BJ (cell line): ENCODE measurements at places on chromosomes 1 and 21.

GRCh38 chr1:53807916-53808315, 30.2 kb downstream of the NDC1 start:
- DNase-seq = peak; percentile 69

- peak; percentile 31 for DNase-seq
Observed at GRCh38 chr21:39788383-39788782, 43.4 kb downstream of the IGSF5 start.

- no peak for DNase-seq
Observed at GRCh38 chr1:31652891-31653499, 8.3 kb upstream of the PEF1 start.

DNA sequence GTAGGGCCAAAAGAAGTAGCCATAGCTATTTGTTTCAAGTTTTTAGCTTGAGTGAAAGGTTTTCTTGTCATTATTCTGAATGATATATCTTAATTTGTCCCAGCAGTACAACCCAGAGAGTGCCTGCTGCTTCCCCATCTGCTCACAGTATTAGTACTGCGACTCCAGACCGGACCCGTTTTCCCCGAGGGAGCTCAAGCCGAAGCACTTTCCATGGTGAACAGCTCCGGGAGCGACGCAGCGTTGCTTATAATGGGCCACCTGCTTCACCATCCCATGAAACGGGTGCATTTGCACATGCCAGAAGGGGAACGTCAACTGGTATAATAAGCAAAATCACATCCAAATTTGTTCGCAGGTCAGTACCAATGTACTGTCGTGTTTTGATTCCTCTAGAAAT, 37.2 kb upstream of the C1orf115 start:
- no peak for DNase-seq

- peak; percentile 11 for DNase-seq
Observed at GRCh38 chr1:17016317-17016661, 4.6 kb upstream of the ATP13A2 start.

- no peak for DNase-seq
Observed at GRCh38 chr1:64664299-64664698, 80.6 kb upstream of the RAVER2 start.

GRCh38 chr1:153251562-153251961, 7.9 kb upstream of the LORICRIN start:
- no peak for DNase-seq

DNA sequence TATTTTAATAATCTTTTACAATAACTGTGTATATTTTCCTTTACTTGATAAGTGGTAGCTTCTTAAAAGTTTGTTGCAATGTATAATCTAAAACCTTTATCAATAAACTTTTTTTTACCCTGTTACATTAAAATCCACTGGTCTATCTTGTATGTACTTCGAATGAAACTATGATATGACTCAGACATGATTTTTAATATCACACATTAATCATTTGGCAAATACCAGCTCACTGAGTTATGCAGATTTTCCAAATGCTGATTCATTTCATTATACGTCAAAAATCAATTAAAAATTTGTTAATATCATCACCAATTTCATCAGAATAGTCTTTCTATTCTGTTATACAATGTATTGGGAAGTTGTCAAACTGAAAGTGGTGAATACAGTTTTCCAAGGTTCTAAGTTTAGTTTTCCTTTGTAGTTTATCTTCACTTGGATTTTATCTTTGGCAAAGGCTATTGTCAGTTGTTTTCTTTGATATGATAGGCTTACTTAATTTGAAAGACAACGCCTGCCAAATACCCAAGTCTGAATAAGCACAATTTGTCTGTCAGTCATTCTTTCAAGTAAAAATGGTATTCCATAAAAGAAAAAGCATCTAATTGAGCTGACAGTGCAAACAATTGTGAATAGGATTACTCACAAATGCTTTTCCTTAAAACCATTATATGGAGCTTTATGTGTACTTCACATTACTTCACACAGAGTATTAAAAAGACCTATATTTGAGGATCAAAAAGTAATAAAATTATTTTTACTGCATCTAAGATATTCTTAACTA, 127.0 kb downstream of the NME7 start:
- no peak for DNase-seq

DNA sequence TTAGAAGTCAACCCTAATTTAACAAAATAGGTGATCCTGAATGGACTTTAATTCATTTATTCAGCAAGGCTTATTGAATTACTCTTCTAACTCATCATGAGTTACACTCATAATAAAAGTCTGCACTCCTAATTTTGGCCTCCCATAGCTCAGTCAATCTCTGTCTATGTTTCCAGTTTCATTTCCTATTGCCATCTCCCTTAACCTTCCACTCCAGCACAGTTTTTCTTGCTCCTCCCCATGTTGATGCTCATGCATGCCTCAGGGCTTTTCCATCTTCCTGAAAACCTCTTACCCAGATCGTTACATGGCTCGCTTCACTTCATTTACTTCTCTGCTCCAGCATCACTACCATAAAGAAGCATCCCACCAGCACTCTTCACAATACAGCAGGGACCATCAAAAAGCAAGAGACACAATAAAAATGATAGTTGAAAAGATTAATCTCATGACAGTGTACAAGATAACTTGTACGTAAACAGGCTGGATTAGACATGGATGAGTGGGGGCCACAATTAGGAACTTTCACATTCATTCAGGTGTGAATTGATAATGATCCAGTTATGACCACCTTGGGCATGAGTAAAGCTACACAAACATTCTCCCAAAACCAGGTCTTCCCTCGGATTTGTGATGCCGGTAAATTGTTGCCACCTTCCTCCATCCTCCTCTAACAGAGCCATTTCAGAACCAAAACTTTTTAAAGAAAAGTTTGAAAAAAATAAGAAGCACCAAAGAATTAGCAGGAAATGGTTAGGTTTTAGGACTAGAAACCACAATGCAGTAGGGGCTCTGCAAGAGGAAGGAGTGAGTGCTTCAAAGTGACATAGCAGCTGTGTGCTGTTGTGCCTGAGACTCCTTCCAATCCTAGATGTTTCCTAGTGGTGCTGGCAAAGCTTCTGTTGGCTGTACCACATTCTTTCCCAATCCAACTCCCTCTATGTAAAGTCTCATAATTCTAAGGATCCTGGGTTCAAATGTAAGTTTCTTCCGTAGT, 89.8 kb downstream of the OLFML2B start:
- no peak for DNase-seq

- DNase-seq = no peak
Observed at GRCh38 chr1:51568231-51568935, 48.5 kb upstream of the OSBPL9 start.

DNA sequence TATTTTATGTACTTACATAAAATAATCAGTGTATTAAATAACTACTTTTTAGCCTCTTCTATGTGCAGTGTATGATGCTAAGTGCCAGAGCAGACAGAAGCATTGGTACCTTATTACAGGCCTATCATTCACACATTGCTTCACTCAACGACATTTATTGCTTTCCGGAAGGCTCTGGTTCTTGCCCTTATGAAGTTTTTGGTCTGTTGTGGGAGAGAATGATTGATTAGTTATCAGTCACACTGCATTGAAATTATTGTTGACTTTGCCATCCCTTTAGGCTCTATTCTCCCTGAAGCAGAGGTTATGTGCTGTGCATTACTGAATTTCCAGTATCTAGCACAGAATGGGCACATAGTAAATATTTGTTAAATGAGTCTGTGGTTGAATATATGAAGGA, 178.0 kb downstream of the HHAT start:
- DNase-seq = no peak

GRCh38 chr1:208240662-208241355, 3.4 kb downstream of the PLXNA2 start:
- DNase-seq = no peak

DNA sequence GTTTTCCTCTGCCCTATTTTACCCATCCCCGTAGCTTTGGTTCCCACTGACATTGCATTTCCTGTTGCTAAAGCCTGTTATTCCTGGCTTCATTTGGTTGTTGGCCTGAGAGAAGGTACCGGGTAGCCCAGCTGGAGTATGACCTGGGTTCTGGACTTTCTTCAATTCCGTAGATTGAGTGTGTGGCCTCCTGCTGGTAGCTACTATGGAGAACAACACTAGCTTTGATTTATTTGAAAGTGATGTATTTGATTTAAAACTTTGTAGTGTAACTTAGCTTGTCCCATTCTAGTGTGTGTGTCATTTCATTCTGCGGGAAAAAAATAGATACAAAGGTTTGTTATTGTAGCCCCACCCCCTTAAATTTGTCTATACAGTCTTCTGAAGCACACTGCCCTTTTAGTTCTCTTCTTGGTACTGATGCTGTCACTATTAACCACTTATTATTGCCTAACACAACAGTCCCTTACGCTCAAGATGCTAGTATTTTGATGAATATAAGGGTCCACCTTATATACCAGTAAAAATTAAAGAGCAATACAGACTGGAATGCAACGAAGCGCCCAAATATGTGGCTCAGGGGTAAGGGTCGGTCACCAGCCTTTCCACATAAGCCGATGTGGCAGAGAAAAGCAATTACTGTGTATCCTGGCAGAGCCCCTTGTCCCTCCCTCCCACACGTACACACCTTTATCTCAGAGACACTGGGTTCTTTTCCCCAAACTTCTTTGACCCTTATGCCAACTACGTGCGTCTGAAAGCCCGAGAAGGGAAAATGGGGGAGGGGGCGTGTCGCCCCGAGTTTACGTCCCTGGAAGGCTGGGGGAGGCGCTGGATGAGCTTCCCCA, 643 bp upstream of the MOV10 start:
- DNase-seq = no peak

DNA sequence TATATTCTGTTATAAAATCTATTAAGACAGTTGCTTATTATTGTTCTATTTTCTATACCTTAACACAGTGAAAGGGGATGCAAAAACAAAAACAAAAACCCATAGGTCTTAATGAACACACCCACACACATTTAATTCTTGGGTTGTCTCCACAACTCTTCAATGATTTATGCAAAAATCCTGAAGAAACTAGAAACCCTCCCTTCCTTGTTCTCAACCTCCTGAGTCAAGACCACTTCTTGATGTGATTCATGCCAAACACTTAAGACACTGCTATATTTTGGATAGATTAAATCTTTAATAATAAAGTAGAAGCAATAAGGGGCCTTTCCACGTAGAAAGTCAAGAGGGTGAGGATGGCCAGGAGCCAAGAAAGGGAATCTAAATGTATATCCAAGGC, 23.4 kb downstream of the SCAF4 start:
- no peak for DNase-seq

GRCh38 chr1:16146279-16147155, 9.4 kb downstream of the EPHA2 start:
- DNase-seq = no peak

- DNase-seq = no peak
Observed at GRCh38 chr1:58699011-58699762, 675 bp downstream of the MYSM1 start.

- no peak for DNase-seq
Observed at GRCh38 chr1:175410560-175410959, 218.0 kb upstream of the KIAA0040 start.

DNA sequence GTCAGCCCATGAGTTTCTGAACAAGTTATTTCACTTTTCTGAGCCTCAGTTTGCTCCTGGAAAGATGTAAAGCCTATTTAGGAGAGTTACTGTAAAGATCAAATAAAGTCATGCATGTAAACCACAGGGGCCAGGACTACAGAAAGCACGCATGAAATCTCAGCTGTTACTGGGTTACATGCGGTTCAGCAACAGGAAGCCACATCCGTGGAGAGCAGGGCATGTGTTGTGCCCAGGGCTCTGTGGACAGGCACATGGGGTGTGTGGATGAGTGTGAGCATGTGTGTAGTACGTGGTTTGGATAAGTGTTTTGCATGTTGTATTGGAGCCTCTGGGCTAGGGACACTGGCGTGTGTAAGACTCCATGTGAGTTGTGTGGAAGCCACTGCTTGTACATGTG, 2.2 kb upstream of the EPHA2 start:
- DNase-seq = no peak

- no peak for DNase-seq
Observed at GRCh38 chr1:244381878-244382565, 69.7 kb downstream of the ADSS2 start.

GRCh38 chr21:25967901-25968438, 202.6 kb downstream of the APP start:
- DNase-seq = no peak

DNA sequence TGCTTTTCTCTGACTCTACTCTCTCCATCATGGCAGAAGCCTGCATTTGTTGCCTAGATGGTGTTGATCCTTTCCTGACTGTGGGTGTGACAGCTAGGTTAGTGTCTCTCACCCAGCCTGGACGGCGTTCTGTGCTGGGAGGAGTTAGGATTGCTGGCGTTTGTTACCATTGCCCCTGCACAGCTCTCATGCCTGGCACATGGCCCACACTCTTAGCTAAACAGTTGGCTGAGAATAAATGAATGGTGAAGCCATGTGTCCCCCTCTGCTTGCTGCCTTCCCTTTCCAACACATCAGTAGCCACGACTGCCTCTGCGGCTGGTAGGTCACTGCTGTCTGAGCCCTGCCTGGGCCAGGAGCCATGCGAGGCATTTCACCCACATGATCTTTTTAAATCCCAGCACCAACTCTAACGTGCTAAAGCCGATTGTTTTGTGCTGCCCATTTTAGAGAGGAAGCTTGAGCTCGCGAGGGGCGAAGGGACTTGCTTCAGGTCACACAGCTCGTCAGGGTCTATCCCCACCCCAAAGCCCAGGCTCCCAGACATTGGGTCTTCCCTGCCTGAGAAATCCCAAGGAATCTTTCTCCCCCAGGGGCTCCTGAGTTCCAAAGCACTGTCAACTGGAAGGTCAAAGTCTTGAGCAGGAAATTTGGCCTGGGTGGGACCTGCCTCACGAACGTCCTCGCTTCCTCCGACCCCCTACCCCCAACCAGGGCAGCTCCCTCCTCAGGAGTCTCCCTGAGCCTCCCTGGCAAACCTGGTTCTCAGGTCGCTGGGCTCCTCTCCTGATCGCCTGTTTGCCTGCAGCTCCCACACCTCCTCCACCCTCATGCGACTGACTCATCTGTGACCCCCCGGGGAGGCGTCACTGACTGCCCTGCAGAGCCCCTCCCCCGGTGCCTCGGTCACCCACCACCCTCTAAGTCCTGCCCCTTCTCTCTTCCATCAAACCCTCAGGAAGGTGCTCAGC, 271.7 kb upstream of the C1orf174 start:
- no peak for DNase-seq

- DNase-seq = no peak
Observed at GRCh38 chr21:37862536-37862935, 53.7 kb downstream of the KCNJ6 start.

DNA sequence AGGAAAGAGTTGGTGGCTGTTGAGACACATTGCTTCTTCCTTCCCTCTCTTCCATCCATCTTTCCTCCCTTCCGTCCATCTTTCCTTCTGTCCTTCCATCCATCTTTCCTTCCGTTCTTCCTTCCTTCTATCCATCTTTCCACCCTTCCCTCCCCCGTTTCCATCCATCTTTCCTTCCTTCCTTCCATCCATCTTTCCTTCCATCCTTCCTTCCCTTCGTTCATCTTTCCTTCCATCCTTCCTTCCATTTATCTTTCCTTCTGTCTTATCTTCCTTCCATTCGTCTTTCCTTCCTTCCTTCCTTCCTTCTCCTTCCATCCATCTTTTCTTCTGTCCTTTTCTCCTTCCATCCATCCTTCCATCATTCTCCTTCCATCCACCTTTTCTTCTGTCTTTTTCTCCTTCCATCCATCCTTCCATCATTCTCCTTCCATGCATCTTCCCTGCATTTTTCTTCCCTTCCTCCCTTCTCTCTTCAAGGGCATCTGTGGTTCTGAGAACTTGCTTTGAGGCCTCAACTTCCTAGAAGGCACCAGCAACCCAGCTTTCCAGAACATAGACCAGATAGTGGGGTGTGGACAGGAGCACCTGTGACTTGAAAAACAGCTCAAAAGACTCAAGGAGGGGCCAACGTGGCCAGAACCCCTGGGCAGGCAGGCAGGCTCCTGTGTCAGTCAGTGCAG, 48.9 kb upstream of the SELENON start:
- no peak for DNase-seq
